Daoy (cell line): ENCODE measurements at places on chromosomes 2 and 18. TPM values are rescaled to one million over a fixed set of nuclear protein-coding genes. Genes with fewer than 3 reads are reported as not detected.

GRCh38 chr2:70851704-70852103 lies 16.1 kb upstream of the CD207 start:
- peak; percentile 45 for DNase-seq

DNA sequence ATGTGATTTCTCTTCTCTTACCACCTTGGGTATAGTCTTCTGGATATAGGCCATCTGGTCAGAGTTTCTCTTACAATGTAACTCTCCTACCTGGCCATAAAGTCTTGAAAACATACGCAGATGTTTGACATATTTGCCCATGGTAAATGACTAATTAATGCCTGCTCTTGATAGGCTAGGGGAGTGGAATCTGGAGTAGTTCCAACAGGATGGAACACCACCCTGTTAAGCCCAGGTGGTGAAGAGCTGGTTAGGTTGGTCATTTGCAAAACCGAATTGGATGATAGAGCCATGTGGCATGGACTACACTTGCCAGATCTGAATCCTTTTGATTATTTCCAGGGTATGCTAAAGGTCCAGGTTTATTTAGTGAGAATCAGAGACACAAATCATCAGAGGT lies 36.5 kb downstream of the HADHB start:
- no peak for DNase-seq

DNA sequence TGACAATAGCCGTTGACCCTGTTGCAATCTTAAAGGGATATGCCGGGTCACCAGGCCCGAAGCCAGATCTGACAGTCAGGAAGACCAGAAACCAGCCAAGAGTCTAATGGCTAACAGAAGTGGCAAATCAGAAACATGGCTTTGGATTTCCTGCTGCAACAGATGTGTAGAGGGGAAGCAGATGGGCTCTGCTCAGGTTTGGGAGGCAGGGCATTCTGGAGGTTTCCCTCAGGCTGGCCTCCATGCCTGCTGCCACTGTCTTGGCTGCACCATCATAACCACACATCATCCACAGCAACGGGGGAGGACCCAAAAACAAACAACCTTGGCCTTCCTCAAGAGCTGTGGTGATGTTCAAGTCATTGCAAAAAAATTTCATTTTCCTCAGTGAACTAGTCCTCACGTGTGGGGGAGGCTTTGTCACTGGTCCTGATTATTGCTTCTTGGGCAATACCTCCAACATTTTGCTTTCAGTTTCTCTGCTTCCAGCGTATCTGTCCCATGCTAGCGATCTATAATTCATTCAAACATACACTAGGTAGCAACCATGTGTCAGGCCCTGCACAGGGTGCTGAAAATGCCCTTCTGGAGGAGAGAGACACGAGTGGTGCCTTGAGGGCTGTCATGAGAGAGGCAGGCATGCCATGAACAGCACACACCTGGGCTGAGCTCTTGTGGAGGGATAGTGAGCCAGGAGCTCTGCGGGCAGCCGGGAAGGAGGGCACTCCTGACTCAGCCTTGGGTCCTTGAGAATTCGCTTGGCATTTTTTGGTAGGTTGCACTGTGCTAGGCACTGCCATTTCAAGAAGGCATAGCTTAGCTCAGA lies 48.2 kb upstream of the LGALSL start:
- peak; percentile 39 for DNase-seq

DNA sequence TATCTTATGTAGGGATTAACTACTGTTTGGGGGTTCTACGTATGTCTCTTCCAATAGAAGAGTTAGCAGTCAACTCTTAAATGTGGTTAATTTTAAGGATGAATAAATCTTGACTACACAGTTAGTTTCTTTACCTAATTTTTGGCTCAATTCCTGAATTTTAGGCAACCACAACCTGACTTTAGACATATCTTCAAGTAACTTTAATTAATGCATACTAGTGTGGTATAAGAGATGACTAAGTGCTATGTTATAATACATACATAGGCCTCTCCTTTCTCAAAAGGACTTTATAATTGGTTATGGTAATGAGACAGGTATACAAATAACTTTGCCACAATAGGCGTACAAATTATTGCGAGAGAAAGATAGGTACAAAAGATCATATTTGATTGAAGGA lies 312.0 kb downstream of the IRS1 start:
- DNase-seq = no peak

GRCh38 chr18:13868501-13869271 lies 44.7 kb downstream of the MC5R start:
- DNase-seq = no peak

DNA sequence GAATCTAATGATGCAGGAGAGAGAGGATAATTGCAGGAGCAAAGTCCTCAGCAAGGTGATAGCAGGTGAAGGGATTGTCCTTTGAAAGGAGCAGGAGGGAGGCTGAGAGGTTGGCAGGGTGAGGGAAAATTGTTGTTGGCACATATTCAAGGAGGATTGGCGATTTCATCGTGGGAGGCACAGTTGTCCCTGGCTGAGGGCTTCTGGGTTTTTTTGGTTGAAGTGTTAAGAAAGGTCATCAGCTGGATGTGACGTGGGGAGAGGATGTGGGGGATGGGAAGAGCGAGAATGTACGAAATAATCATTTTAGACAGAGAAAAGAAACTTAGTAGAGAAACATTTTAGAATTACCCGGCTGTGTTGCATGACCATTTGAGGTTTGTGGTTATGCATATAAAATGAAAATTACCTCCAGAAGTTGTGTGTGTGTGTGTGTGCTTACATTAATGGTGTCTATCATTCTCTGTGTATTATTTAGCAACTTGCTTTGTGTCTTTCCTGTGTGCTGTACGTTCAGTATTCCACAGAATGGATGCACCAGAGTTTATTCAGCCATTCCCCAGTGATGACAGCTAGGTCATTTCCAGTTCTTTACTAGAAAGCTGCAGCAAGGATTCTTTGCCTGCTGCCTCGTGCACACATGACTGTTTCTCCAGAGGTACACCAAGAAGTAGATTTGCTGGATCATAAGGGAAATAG lies 67.6 kb downstream of the SDC1 start:
- DNase-seq = no peak

PID1 gene
- 6.1 and 7.2 TPM in 2 replicates for total RNA-seq

DNA sequence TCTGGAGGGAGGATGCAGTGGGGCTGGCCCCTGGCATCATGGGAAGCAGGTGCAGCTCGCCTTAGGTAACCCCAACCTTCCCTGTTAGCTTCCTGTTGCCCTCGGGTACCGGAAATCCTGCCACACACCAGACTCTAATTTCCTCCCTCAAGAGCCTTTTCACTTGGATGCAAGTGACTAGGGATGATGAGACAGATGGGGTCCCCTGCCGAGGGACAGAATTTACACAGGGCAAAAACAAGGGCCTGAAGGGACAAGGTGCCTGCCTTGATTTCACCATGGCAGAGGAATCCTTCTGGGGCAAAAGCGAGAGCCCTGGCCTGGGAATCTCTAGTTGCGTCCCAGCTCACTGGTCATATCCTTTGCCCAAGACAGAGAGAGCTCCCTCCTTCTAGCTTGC lies 263.1 kb downstream of the LOXHD1 start:
- no peak for DNase-seq

- DNase-seq = no peak
These were observed 879.9 kb downstream of the DCC start for GRCh38 chr18:53219853-53220252.

DNA sequence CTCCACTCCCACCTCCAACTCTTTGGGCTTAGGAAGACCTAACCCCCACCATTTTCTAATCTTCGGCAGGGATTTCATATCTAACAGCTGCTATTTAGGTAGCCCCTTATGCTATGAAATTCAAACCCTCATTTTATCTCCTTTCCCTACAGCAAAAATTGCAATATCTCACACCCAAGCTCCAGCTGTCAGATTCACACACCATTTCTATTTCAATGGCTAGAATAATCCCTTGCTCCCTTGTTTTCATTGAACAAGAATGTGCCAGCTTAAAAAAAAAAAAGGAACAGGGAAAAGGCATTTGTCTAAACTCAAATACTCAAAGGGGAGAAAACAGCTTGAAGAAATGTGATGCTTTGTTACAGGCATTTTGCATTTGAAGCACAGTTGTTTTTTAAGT lies 850.6 kb upstream of the ACVR2A start:
- no peak for DNase-seq

DNA sequence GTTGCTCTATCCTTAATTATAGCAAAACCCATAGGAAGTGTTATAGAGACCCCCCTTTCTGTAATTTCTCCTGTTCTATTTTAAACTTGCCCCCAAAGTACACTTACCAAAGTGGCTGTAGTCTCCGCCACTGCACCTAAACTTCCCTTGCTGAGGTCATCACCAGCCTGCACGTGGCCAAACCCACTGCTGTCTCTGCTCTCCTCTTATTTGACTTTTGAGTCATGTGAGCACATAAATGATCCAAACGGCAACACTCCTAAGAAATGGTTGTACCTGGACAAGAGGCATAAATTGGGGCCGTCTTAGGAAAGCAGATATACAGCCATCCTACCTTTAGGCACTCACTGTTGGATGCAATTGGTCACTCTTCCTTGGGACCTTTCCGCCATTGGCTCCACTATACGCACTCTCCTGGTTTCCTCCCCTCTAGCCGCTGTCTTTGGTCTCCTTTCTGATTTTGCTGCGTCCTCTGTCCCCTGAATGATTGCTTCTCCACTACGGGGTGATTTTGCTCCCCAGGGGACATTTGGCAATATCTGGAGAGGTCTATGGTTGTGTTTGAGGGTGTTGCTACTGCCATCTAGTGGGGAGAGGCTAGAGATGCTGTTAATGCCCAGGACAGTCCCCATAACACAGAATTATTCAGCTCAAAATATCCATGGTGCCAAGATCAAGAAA lies 19.2 kb upstream of the IL36G start:
- DNase-seq = peak; percentile 65

GRCh38 chr2:231545105-231545902 lies 15.1 kb upstream of the NMUR1 start:
- peak; percentile 90 for DNase-seq

- DNase-seq = peak; percentile 60
These were observed at the start of gene ATOH8 for GRCh38 chr2:85753525-85754312. Gene ATOH8, plus strand, starts transcription at chr2:85753991. Its CDS starts 199 bp downstream, at chr2:85754190.

GRCh38 chr18:13471971-13472628 lies 253.5 kb downstream of the LDLRAD4 start:
- no peak for DNase-seq

SFT2D3 gene
- 6.0 and 6.1 TPM in 2 replicates for total RNA-seq

- peak; percentile 16 for DNase-seq
These were observed 1.4 kb upstream of the ZNF804A start for GRCh38 chr2:184596819-184597411.

ACADL gene
- total RNA-seq = not detected in 2 replicates

- DNase-seq = no peak
These were observed 256.7 kb upstream of the RBBP8 start for GRCh38 chr18:22676423-22676822.

DNA sequence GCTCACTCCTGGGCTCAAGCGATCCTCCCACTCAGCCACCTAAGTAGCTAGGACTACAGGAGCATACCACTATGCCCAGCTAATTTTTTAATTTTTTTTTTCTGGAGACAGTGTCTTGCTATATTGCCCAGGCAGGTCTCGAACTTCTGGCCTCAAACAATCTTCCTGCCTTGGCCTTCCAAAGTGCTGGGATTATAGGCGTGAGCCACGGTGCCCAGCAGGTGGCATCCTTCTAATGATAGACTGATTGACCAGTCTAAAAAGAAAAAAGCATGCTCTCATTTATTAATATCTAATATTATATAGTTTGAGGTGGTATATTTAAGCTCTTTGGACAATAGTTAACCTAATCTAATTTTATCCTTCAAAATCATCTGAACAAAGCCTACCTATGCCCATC lies 198.6 kb downstream of the CAMKMT start:
- no peak for DNase-seq

DNA sequence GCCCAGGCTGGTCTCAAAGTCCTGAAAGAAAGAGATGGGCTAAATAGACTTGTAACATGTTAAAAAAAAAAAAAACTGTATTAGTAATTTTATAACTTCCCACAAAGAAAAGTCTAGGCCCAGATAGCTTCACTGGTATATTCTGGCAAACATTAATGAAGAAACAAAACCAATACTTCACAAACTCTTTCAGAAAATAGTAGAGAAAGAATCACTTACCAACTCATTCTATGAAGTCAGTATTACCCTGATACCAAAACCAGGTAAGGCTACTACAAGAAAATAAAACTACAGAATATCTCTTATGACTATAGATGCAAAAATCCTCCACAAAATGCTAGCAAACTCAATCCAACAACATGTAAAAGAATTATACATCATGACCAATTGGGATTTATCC lies 59.9 kb upstream of the ODC1 start:
- no peak for DNase-seq

- no peak for DNase-seq
These were observed 86.3 kb downstream of the EPB41L3 start for GRCh38 chr18:5457462-5457957.

- DNase-seq = no peak
These were observed 217.5 kb downstream of the TGIF1 start for GRCh38 chr18:3667255-3668137.

- DNase-seq = no peak
These were observed 233.7 kb downstream of the CALCRL start for GRCh38 chr2:187214306-187214705.

ALPP gene
- 0.03 TPM in 1 of 2 replicates, not detected in the other for total RNA-seq

CENPA gene
- 25.3 and 27.9 TPM in 2 replicates for total RNA-seq

DNA sequence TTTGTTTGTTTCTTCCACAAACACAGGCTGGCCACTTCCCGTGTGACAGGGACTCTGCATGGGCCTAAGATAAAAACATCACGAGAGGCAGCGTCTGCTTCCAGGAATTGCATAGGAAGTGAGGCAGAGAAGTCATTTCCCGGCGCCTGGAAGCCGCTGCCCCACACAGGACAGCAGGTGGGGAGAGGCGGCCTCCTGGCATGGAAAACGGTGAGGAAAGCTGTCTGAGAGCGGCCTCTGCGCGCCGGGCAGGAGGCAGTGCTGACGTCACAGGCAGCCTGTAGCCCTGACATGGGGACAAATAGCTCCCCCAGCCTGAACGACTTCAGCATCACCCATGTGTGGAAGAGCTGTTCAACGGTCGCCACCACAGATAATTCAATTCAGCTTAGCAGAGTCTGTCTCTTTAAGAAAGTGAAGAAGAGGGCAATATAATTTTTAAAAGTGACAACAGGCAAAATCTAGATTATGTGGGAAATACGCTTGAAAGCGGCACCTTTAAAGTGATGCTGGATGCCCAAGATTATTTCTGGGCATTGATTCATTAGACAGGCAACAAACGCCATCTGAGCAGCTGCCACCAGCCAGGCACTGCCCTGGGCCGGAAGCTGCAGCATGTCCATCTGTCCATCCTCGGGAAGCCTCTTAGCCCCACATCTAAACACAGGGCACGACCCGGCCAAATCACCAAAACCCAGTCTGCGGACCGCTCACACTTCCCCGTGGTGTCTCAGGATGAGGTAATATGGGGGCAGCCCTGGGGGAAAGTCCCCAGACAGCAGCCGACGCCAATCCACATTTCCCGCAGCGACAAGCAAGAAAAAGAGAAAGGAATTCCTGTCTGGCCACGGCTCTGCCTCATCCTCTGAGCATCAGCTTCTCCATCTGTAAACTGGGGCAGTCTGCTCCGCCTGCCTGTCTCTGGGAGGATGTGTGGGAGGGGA lies 138.9 kb downstream of the PXDN start:
- peak; percentile 89 for DNase-seq

- no peak for DNase-seq
These were observed 231.9 kb upstream of the MGAT5 start for GRCh38 chr2:134021830-134022524.
